ENCODE measurements at places on chromosomes 13 and 19.

DNA sequence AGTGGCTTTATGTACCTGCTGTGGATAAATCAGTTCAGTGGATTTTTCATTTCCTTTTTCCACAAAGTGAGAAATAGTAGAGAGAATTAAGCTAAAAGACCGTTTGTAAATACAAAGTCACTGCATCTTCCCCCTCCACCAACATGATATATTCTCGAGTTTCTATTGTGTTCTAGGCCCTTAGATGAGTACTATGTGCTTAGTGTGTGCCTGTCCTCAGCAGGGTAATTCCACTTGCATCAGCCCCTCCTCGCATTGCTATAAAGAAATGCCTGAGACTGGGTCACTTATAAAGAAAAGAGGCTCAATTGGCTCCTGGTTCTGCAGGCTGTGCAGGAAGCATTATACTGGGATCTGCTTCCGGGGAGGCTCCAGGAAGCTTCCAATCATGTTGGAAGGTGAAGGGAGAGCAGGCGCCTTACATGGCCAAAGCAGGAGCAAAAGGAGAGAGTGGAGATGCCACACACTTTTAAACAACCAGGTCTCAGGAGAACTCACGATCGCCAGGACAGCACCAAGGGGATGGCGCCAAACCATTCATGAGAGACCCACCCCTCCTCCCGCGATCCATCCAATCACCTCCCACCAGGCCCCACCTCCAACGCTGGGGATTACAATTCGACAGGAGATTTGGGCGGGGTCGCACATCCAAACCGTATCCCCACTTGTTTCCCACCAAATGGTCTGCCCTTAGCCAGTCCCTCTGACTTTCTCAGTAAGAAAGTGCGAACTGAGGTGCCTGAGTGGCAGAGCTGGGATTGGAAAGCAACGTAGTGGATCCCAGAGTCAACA lies 102.3 kb upstream of the ABCC4 start:
- DNase-seq, result no peak

DNA sequence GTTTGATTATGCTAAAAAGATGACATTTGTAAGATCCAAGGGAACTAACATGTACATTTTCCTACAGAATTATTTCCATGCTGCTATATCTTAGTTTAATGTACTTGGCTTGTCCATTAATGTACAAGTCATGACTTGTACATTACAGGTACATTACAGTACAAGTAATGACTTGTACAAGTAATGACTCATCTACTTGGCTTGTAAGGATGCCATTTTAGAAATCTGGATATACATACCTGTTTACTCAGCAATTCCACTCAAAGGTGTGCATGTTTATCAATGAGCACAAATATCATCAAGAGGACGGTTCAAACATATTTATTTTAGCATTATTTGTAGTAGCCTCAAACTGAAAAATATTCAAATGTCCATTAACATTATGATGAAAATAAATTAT lies 87.0 kb upstream of the TRPC4 start:
- no peak for DNase-seq

DNA sequence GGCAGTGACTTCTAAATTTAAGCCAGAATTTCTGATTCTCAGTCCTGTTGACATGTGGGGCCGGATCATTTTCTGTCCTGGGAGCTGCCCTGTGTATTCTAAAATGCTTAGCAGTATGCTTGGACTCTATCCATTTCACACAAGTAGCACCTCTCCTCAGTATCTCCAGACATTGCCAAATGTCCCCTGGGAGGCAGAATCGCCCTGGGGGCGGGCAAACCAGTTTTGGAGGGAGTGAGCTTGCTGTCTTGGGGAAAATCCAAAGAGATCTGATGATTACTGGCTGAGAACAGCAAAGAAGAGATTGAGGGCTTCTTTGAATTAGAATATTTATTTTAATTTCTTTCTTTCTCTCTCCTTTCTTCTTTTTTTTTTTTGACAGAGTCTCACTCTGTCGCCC lies 16.4 kb downstream of the VAV1 start:
- no peak for DNase-seq

GRCh38 chr19:46862503-46862834 lies 1.7 kb downstream of the ARHGAP35 start:
- DNase-seq, result no peak

DNA sequence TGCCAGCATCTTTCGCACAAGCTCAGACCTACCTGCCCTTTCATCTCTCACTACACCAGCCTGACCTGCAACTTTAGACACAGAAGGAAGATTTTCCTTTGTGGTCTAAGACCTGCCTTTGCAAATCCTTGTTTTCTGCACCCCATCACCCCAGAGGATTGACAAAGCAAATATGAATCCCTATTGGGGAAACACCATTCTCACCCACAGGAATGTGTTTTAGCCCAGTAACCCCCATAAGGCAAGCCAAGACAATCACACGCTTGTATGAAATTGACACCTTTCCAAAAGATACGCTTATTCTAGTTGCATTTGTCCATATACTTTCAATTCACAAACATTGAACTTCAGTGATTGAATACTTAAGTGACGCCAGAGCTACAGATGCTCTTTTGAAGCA lies 55.7 kb downstream of the SPATA13 start:
- DNase-seq, result no peak

GRCh38 chr13:72820156-72820897 lies 38.4 kb downstream of the PIBF1 start:
- no peak for DNase-seq

- no peak for DNase-seq
Observed at GRCh38 chr19:47309608-47310007, at the start of gene C5AR1. C5AR1 (plus strand) TSS chr19:47309861; CDS start chr19:47309896, 35 bp downstream.

GRCh38 chr13:45590066-45590465 lies 25.5 kb downstream of the ERICH6B start:
- no peak for DNase-seq

GRCh38 chr13:92951273-92951890 lies 275.2 kb upstream of the GPC6 start:
- no peak for DNase-seq

GRCh38 chr19:49498475-49498874 lies 2.2 kb downstream of the RPS11 start:
- no peak for DNase-seq

DNA sequence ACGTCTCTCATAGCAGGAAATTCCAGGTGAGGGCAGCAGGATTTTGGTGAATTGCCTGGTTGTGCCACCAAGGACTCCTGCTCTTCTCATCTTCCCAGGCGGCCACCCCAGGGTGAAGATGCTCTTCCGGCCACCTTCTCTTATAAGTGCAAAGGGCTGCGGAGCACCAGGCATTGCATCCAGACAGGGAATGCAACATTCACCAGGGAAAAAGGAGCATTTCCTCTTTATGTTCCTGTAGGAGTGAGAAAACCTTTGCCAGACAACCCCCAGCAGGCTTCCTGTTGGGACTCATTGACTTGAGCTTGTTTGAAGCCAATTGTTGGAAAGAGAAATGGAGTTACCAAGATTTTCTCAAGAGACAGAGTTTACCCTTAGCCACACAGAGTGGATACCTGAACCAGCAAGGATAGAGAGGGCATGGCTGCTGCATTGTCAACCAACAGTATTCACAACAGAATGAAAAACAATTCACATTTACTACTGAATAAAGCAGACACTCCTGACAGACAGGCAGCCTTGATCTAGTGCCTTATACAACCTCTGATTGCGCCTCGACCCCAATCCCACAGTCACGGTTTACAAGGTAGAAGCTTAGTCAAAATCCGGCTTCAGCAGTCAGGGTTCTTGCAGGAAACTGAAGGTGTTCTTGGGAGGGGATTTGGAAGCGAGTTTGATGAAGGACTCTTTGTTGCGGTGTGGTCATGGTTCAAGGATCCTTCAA lies 1.8 kb upstream of the ATP11A start:
- no peak for DNase-seq

GRCh38 chr13:106100171-106100919 lies 435.1 kb downstream of the EFNB2 start:
- DNase-seq, result no peak

GRCh38 chr19:14434543-14435319 lies 1.6 kb downstream of the PKN1 start:
- peak; percentile 25 for DNase-seq

DNA sequence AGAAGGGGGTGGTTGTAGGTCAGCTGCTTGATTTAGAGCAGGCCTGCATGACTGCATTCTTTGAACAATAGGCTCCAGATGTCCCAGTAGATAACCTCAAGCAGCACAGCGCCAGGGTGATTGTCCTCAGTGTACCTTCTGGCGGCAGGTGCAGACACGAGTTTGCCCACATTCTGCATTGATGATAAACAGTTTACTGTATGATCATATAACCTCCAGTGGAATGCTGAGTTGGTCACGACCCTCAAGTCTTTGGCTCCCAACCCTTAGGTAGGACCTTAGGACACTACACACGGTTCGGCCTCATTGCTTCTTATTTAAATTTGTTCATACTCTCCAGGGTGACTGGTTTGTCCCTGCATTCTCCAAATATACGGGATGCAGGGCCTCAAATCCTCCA lies 12.2 kb downstream of the ZNF439 start:
- DNase-seq, result no peak

DNA sequence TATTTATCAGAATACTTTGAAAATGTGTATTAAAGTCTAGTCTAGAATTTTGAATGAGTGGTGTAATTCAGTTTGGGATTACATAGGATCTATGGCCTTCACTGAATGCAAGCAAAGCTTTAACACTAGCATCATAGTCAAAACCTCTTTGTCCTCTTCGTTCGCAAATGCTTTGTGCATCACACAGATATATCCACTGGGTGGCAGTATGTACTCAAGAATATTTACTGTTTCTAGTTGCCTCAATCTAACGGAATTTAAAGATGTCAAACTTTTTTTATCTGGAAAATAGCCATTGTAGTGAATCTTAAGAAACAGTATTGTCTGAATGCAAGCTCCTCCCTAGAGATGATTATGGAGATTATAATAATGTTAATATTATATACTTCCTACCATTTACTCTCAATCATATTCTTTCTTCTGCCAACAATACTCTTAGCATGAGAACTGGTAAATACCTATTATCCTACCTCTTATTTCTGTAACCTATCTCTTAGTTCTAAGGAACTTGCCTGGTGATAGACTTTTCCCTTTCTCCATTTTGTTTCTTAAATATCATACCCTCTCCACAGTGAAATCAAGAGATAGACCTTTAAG lies 25.8 kb downstream of the LACC1 start:
- no peak for DNase-seq

DNA sequence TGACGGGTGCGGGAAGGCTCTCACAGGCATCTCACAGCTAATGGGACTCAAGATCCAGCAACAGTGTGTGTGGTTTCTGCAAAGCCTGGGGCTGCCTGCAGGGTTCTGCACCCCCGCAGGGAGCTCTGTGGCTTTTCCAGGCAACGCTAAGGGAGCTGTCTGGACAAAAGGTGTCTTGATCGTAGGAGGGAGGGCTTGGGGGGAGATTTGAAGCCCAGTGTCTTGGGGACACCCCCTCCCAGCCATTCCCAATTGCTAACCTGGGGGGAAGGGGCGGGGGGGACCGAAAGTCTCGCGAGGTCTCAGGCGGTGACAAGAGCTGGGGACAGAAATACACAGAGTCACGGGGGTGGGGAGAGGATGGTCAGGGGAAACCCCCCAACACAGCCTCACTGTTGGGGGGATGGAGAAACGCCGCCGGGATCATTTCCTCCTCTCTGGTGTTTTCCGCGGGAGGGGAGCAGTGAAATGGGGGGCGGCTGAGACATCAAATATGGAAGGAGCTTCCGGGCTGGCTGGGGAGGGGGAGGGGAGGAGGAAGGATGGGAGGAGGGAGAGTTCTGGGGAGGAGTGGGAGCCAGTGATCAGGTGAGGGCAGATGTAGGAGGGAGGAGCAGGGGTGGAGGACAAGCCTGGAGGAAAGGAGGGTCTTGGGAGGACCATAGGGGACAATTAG lies 13.3 kb downstream of the KCNC3 start:
- no peak for DNase-seq

DNA sequence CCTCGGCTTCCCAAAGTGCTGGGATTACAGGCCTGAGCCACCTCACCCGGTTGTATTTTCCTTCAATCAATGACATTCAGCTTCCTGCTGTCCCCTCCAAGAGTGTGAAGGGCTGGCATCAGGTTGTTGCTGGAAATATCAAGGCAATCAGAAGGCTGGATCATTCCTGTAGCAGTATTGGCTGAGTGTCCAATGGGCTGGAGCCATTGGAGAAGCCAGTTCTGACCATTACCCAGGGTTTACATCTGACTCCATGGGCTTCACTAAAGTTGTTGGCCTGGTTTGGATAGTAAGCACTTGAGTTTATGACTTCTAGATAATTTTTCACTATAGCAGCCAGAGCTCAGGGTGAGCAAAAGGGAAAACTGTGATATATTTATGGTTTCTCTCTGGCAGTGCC lies 137.0 kb downstream of the DLEU7 start:
- DNase-seq, result no peak

GRCh38 chr19:17405250-17406045 lies at the start of gene BST2:
BST2 (minus strand) TSS chr19:17405630; CDS start chr19:17405575, 55 bp downstream.
- DNase-seq, result peak; percentile 54

- DNase-seq, result no peak
Observed at GRCh38 chr19:35223862-35224505, 4.6 kb downstream of the FAM187B start.

DNA sequence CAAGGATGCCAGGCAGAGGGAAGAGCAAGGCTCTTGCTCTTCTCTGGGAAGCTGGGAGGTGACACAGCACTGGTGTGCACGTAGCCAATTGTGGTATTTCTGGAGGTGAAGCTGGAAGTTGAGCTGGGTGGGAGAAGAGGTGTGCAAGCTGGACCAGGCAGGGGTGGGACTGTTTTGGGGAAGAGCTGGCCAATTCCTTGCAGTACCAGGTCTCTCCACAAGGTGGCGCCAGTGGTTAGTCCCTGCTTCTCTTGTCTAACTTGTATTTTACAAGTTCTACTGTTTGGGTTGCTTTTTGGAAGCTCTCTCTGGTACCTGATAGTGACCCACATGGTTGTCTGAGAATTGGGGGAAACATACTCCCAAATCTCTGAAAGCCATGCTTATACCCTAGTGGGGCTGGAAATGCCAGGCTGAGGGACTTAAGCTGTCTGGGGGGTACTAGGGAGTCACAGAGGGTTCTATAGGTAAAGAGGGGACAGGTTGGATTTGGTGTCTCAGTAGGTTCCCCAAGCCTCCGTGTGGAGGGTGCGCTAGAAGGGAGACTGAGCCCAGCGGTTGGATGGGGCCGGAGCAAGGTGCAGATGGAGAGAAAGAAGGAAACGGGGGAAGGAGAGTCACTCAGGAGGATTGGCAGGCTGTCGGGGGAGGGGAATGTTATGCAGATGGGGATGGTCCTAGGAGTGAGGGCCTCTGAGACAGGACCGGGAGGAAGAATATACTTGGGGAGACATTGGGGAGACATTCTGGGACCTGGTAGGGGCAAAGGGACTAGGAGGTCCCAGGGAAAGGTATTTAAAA lies 3.0 kb downstream of the HPN start:
- DNase-seq, result peak; percentile 47

DNA sequence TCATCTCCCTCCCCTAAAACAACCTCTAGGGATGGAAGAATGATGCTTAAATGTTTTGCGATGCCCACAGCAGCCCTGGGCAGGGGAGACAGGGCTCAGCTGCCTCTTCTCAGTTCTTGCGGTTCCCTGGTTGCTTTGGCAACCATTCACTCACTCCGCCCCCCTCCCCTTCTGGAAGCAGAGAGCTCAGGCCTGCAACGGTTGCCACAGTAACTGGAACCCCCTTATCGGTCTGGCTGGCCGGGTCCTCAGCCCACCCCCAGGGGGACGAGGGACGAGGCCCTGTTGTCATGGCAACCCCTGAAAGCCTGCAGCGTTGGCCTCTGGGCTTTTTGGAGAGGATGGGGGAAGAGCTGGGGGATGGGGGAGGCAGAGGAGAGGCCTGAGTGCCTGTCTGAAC lies 19.5 kb downstream of the NOVA2 start:
- DNase-seq, result no peak

- DNase-seq, result no peak
Observed at GRCh38 chr19:40933025-40933424, 51.0 kb upstream of the CYP2A7 start.

GRCh38 chr13:113666951-113667701 lies at the start of gene GRK1:
GRK1 (plus strand) TSS chr13:113667219; CDS start chr13:113667387, 168 bp downstream.
- DNase-seq, result no peak
